ENCODE measurements at places on chromosomes 3 and 15.

DNA sequence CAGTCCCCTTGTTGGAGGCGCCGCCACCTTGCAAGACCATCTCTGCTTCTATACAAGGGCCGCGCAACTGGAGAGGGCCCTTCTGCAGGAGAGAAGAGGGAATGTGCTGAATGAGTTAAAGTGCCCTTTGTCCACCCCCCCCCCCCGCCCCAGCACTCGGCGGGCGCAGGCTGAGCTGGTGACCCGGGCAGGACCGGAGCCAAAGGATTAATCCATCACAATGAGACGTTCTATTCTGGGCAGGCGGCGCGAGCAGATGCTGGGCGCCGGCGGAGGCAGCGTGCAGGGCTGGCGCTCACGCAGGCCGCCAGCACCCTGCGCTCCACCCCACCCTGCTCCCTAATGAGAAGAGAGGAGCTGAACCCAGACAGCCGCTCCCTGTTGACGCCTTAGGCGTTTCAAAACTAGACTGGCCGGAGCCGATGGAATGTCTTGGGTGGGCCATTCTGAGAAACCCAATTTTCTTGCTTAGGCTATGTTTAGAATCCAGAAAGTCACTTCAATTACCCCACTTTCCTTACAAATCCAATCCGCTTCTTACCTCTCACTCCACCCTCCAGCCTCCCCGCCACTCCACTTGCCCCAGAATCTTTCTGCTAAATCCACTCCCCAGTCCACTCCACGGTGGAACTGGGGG, 32.9 kb downstream of the GJD2 start:
- DNase-seq: no peak

- no peak for DNase-seq
Measured at GRCh38 chr3:88203642-88204055, 53.9 kb downstream of the C3orf38 start.

GRCh38 chr15:48477795-48478360, 146.6 kb downstream of the DUT start:
- DNase-seq: no peak

- no peak for DNase-seq
Measured at GRCh38 chr15:101043911-101044624, 124.9 kb downstream of the LRRK1 start.

GRCh38 chr3:113660458-113660857, 36.0 kb downstream of the USF3 start:
- no peak for DNase-seq

- no peak for DNase-seq
Measured at GRCh38 chr3:172333692-172334457, 114.4 kb downstream of the GHSR start.

DNA sequence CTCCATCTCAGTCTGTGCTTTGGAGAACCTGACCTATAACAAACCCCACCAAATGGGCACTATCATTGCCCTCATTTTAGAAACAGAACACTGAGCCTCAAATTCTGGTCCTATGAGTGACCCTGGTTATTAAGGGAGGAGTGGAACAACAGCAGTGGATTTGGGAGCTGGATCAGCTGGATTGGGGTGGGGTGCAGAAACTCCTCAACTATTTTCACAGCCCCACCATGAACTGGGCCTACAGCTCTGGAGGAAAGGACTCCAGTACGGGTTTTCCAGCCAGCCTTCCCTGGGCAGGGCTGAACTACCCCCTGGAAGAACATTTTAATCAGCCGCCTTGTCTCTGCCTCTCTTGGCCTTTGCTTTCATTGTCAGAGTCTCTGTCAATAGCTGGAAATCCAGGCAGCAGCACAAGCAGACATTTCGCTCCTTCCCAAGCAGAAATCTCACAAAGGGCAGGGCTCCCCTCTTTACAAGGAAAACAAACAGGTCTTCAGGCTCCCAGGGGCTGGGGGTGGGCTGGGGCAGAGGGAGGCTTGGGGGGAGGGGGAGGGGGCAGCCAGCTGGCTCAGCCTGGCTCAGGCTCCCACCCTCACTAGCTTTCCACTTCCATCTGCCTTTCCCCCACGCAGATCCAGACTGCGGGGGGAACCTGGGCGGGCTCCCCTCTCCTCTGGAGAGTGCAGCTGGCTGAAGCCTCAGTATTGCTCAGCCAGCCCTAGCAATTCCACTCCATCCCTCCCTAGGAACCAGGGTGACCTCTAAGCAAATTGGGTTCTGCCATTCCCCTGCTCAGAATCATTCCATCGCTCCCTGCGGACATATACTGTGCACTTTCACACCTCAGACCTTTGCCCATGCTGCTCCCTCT, 13.7 kb upstream of the TLE3 start:
- no peak for DNase-seq

GRCh38 chr15:76961268-76962011, 29.9 kb downstream of the RCN2 start:
- DNase-seq: no peak

DNA sequence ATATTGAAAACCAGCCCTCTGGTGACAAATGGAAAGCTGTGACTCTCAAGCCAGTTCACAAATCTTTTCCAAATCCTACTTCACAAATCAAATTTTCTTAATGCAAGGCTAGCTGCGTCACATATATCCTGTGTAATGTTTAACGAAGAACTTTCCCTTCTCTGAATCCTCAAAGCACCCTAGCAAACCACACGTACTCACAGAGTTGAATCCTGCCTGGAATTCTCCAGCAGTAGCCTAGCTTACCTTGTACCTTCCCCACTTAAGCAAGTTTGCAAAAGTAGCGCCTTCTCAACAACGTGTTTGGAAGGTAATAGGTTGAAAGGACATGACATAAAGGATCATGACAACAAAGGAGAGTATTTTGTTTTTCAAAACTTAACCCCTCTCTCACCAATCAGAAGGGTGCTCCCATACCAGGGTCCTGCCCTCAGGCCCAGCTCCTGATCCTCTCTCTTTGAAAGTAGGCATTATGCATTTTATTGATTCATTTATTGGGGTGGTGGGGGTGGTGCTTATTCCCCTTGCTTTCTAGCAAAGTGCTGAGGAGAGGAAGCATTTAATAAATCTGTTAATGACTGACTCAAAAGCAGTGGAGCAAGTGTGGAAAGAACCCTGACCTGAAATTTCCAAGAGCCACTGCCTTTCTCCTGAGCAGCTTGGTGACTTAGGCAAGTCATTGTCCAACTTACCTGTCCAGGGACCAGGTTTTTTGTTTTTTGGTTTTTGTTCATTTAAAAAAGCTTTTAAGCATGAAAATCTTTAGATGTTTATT, 531.6 kb downstream of the MECOM start:
- DNase-seq: no peak

- DNase-seq: no peak
Measured at GRCh38 chr3:122609798-122610559, 32.5 kb downstream of the PARP15 start.

DNA sequence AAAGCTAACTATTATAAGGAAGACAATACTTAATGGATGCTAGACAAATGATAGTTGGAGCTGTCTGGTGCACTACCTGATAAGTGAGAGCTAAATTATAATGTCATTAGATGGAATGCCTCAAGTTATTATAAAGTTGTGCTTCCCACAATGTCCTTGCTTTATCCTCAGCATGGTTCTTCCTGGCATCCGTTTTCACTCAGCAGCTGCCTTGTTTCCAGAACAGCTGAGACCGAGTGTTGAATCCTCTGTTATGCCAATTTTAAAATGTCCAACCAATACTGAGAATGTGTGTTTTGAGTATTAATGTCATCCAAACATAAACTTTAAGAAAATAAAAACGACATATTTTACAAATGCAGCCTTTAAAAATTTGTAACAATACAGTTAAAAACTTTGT, 286.7 kb upstream of the SOX2 start:
- no peak for DNase-seq

GRCh38 chr3:144031938-144032337, 60.3 kb downstream of the DIPK2A start:
- DNase-seq: no peak

- no peak for DNase-seq
Measured at GRCh38 chr15:52117549-52117948, 5.0 kb upstream of the BCL2L10 start.

GRCh38 chr15:68506071-68506470, 72.7 kb upstream of the CORO2B start:
- DNase-seq: no peak

GRCh38 chr15:85475317-85475701, 94.9 kb downstream of the AKAP13 start:
- no peak for DNase-seq

GRCh38 chr15:63442080-63442479, 60.4 kb upstream of the CA12 start:
- DNase-seq: no peak
